ENCODE measurements at places on chromosomes 3 and 15. TPM values are rescaled to one million over a fixed set of nuclear protein-coding genes. Genes with fewer than 3 reads are reported as not detected.

DNA sequence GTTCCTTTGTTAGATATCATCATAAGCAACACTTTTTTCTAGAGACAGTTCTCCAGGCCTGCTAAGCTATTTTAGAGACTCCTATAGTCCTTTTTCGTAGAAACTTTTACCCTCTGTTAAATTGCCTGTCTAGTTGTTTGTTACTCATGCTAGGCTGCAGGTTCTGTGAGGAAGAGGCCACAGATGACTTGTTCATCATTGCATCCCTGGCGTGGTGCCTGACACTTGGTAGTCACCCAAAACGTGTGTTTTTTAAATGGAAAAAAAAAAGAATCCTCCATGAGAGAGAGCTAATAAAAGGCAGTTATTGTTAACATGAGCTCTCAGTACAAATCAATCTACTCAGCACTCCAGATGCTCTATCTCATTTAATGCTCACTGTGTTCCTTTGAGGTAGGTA lies 35.1 kb downstream of the CCDC54 start:
- no peaks in the 10 kb centered on the region for H3K27me3 ChIP-seq
- no peak overlapping the region for H3K27ac ChIP-seq
- H3K36me3 ChIP-seq: no peaks in the 10 kb centered on the region
- no peaks in the 10 kb centered on the region for H3K4me1 ChIP-seq
- DNase-seq: no peak

DNA sequence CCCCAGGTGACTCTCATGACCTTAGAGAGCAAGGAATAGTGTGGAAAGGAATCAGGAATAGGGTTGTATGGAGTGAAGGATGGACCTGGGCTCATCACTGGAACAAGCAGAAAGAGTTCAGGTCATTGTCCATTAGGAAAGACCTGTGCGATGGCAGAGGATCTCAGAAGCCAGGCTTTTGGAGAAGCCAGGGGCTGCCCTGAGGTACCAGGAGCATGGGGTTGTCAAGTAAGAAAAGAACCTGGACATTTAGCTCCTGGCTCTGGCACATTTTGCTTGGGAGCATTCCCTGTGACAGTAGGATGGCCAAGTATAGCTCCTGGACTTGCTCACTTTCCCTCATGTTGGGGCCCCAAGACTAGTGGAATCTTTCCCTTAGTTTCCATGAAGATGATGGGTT lies 52.9 kb upstream of the MANF start:
- H3K27ac ChIP-seq: no peak overlapping the region
- peaks cover 2% of the 10 kb centered on the region for H3K4me1 ChIP-seq
- no peak overlapping the region for H3K4me3 ChIP-seq
- no peak for DNase-seq
- peaks cover 13% of the 10 kb centered on the region for H3K36me3 ChIP-seq

DNA sequence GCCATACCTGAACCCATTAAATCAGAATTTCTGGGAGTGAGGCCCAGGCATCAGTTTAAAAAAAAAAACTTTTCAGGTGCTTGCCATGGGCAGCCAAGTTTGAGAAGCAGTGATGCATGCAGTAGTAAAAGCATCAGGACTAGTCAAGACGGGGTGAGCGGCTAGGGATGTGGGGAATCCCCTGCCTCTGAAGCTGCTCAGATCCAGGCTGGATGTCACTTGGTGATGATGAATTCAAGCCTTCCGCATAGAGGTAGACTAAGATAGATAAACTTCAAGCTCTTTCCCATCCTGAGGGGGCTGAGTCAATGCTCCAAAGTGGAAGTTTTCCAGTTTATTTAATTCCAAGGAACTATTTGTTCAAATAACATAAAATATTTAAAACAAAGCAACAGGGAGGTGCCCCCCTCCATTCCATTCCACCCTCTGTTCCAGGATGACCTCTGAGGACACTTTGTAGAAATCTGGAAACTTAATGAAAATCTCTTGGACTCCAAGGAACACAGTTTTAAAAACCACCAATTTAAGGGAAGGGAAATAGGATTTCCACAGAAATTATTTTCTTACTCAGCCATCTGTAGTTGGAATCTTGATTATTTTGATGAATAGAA lies 100.4 kb upstream of the NR2E3 start:
- peaks cover 3% of the 10 kb centered on the region for H3K4me1 ChIP-seq
- no peak overlapping the region for H3K27ac ChIP-seq
- no peaks in the 10 kb centered on the region for H3K27me3 ChIP-seq
- no peaks in the 10 kb centered on the region for H3K36me3 ChIP-seq
- DNase-seq: no peak

GRCh38 chr3:186162221-186162620 lies 53.3 kb upstream of the ETV5 start:
- no peak for DNase-seq
- no peak overlapping the region for H3K27ac ChIP-seq
- no peaks in the 10 kb centered on the region for H3K27me3 ChIP-seq
- H3K4me1 ChIP-seq: no peaks in the 10 kb centered on the region
- H3K4me3 ChIP-seq: no peak overlapping the region

GRCh38 chr15:25536801-25537611 lies 98.2 kb upstream of the UBE3A start:
- peaks cover 7% of the 10 kb centered on the region for H3K4me1 ChIP-seq
- H3K4me3 ChIP-seq: no peak overlapping the region
- H3K27ac ChIP-seq: no peak overlapping the region
- no peak for DNase-seq

DNA sequence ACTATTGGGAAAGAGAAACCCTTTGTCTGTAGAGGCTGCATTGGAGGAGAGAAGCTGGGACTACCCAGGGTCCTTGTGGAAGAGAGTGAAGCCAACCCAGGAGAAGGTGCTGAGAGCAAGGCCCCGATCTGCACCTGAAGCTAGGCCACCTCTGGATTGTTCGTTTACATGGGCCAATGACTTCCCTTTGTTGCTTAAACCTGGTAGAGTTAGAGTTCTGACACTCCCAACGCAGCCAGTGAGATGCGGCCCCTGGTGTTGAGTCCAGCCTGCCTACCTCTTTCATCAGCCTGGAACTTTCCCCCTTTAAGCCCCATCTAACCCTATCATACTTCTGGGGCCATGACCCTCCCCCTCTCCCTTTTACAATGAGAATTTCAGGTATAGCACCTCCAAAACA lies 30.8 kb downstream of the CCDC13 start:
- no peak overlapping the region for H3K4me3 ChIP-seq
- no peaks in the 10 kb centered on the region for H3K4me1 ChIP-seq
- no peak overlapping the region for H3K27ac ChIP-seq

GRCh38 chr3:32097768-32098167 lies 8.7 kb upstream of the GPD1L start:
- no peak overlapping the region for H3K4me3 ChIP-seq
- no peak for DNase-seq
- H3K27ac ChIP-seq: no peak overlapping the region
- no peaks in the 10 kb centered on the region for H3K27me3 ChIP-seq

The RTP4 gene
- total RNA-seq: not detected

The C3orf33 gene
- 2.9 TPM for total RNA-seq

The DAZL gene
- total RNA-seq: 21.7 TPM

GRCh38 chr3:102069211-102069662 lies 219.9 kb downstream of the NFKBIZ start:
- no peak overlapping the region for H3K27ac ChIP-seq
- H3K4me1 ChIP-seq: no peaks in the 10 kb centered on the region
- peaks cover 9% of the 10 kb centered on the region for H3K36me3 ChIP-seq
- no peak for DNase-seq

The GPR171 gene
- not detected for total RNA-seq

GRCh38 chr15:89756897-89757296 lies 5.8 kb upstream of the MESP1 start:
- no peak for DNase-seq
- peaks cover 3% of the 10 kb centered on the region for H3K27me3 ChIP-seq
- H3K27ac ChIP-seq: no peak overlapping the region
- H3K4me1 ChIP-seq: no peaks in the 10 kb centered on the region

GRCh38 chr3:119731560-119732343 lies 28.9 kb downstream of the CFAP91 start:
- 0 out of 2 replicates have a peak, but pooled peaks cover 3% of the 10 kb centered on the region for H3K4me1 ChIP-seq
- no peaks in the 10 kb centered on the region for H3K36me3 ChIP-seq
- H3K27ac ChIP-seq: no peak overlapping the region
- H3K4me3 ChIP-seq: no peak overlapping the region
